ENCODE measurements at places on chromosomes 7 and 10. TPM values are rescaled to one million over a fixed set of nuclear protein-coding genes. Genes with fewer than 3 reads are reported as not detected.
A peak's percentile ranks its signal among the peaks of the same experiment; 100 is the strongest.

The CHST15 gene
- 0.20 TPM for total RNA-seq

The UBE2D1 gene
- total RNA-seq = 10.9 TPM

DNA sequence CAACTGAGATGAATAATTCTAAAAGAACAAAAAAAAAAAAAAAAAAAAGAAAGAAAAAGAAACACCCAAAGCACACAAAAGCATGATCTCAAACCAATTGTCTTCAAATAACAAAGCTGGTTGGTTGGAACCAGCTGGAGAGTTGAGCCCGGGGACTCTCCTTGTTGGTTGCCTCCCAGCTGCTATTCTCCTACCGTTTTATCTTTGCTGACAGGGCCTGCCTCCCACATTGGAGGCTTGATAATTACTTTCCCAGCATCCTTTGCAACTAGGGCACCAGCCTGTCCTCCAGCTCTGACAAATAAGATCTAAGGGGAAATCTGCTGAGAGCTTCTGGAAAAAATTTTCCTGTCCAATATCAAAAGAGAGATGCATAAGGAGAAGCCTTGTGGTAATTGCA, 6.8 kb downstream of the PON1 start:
- no peak overlapping the region for H3K4me3 ChIP-seq
- H3K27me3 ChIP-seq = no peaks in the 10 kb centered on the region
- no peaks in the 10 kb centered on the region for H3K36me3 ChIP-seq
- H3K4me1 ChIP-seq = no peaks in the 10 kb centered on the region

GRCh38 chr7:4797858-4798705, 22.7 kb downstream of the AP5Z1 start:
- peak; percentile 64 for DNase-seq
- H3K27me3 ChIP-seq = no peaks in the 10 kb centered on the region
- peaks cover 7% of the 10 kb centered on the region for H3K36me3 ChIP-seq
- H3K4me1 ChIP-seq = no peaks in the 10 kb centered on the region
- H3K4me3 ChIP-seq = no peak overlapping the region
- H3K27ac ChIP-seq = no peak overlapping the region

The CAV1 gene
- total RNA-seq = 0.38 TPM

DNA sequence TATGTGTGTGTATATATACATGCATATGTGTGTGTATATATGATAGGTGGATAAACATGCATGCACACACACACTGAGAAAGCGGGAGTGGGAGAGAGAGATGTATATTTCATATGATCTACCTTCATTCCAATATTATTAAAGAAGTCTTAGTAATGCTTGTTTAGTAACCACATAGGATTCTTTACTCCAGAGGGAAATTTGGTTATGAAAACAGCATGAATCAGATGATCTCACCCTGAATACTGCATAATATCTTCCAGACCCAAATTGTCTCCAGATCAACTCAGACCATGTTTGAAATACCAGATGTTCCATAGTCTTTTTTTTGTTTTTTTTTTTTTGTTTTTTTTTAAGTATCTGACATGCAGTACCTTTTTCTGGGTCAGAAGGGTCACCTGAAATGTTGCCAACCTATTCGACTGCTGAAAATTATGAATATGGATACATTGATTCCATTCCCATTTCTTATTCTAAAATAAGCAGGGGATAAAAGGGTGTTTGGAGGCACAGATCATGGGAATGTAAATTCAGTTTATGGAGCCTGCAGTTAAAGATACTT, 17.4 kb downstream of the TES start:
- no peak for DNase-seq
- peaks cover 67% of the 10 kb centered on the region for H3K4me1 ChIP-seq
- no peaks in the 10 kb centered on the region for H3K27me3 ChIP-seq
- H3K36me3 ChIP-seq = peaks cover 21% of the 10 kb centered on the region
- no peak overlapping the region for H3K4me3 ChIP-seq

The HMX3 gene
- total RNA-seq = not detected
